Amygdala (tissue), 56 donors: ENCODE measurements at places on chromosomes 7 and 10.

GRCh38 chr7:36404639-36405408 lies 15.2 kb downstream of the ANLN start:
- DNase-seq: no peak

DNA sequence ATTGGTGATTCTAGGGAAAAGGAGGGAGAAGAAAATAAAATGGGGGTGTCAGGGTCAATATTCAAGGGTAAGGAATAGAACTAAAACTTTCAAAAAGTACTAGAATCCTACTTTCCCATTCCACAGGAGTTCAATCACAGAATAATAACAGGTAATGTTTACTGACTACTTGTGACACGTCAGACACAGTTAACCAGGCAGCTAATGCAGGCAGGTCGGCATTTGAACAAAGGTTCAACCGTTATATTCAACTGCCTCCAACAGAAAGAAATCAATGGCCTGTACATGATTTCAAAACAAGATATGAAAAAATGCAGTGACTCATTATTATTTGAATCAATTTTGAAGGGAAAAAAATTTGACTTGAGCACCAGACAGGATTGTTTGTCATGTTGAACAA lies 3.1 kb downstream of the ASB15 start:
- DNase-seq: no peak

DNA sequence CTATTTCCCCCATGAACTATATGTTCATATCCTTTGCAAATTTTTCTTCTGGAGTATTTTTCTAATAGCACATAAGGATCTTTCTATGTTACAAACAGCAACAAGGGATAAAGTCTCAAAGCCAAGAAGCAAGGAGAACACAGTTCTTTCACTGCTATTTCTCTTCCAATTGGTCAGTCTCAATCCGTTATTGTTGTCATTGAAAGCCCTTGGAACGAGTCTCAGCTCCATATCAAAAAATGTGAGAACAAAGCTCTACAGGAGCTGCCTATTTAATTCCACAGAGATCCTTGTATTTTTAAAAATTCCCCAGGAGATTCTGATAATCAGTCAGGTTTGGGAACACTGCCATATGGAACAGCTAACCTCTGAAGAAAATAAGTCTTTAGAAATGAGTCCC lies 15.7 kb downstream of the SLC35B4 start:
- DNase-seq: no peak

GRCh38 chr7:79091661-79092060 lies 361.8 kb downstream of the MAGI2 start:
- DNase-seq: no peak

DNA sequence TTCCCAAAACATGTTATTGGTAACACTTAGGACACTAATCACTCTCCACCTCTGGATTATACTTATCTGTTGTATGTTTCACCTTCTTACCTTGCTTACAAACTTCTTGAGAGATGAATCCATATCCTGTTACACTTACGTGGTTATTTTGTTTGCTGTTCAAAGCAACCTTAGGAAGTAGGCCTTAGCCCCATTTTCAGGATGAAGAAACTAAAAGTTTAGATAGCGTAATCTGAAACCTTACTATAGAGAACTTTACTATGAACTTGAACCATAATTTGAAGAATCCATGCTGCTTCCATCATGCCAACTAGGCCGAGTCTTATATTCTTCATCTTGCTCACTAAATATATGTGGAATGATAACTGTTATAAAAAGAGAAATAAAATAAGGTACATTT lies 4.6 kb downstream of the TES start:
- DNase-seq: no peak

- DNase-seq: no peak
Observed at GRCh38 chr10:101769541-101770180, 6.3 kb downstream of the FGF8 start.

DNA sequence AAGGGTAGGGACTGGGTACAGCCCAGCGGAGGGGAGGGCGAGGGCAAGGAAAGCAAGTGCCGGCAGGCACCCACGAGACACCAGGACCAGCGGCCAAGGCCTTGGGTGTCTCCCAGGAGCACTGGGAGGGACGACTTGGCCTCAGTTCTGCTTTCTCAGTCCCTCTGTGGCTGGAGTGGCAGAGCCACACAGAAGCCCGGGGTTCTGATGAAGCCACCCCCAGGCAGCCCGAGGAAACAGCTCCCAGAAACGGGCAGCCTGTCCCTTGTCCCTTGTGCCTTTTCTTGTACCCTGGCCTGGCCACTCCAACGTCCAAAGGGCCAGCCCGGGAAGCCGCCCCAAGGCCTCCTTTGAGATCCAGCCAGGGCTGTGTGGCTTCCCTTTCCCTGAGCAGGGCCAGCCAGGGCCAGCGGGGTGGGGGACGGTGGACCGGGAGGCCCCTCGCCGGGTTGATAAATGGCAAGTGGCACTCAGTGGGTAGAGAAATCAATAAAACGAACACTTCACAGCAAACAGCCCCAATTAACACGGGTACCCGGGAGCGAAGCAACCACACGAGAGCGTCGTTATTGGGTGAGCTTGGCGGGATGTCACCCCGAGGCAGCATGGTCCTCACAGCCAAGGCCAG lies 69.8 kb upstream of the GNA12 start:
- no peak for DNase-seq

GRCh38 chr7:47358944-47359588 lies 222.8 kb downstream of the TNS3 start:
- DNase-seq: no peak

- DNase-seq: no peak
Observed at GRCh38 chr10:88908194-88908593, 28.1 kb downstream of the STAMBPL1 start.

DNA sequence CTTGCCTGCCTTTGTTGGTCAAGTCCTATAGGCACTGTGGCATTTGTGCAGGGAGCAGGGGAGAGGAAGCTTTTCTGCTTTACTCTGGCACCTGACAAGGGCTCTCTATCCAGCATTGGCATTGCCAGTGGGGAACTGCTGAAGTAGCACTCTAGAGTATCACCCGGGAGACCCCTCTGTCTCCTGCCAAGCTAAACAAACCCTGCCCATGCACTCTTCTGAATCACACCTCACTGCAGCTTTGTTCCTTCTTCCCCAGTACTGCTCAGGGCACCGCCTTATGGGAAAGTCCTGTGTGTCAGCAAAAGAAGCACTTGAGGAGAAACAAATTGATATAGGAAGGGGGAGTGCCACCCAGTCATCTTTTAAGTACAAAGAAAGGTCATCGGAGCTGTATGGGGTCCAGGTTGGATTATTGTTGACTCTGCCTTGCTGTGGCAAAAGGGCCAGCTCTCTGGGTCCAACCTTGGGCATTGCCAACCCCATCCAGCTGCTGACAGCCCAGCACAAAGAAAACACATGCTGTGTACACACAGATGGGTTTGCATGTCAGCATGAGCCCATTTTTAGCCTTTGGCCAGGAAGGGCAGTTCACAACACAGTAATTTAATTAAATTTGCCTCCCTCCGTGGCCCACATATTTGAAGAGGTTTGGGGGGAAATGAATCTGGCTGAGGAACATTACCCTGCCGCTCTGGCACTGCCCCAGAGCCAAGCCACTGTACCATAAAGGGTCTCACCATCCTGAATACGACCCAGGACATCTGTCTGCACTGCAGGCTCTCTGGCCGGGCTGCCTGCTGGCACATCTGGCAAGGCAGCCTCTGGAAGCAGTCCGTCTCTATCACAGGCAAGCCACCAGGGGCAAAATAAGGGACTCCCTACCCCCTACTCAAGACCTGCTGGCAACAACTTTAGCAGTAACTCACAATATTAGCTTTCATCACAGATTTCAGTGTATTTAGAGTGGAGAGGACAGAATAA lies 13.1 kb downstream of the LRRC4 start:
- no peak for DNase-seq

- DNase-seq: no peak
Observed at GRCh38 chr10:33831591-33831990, 497.1 kb upstream of the NRP1 start.

DNA sequence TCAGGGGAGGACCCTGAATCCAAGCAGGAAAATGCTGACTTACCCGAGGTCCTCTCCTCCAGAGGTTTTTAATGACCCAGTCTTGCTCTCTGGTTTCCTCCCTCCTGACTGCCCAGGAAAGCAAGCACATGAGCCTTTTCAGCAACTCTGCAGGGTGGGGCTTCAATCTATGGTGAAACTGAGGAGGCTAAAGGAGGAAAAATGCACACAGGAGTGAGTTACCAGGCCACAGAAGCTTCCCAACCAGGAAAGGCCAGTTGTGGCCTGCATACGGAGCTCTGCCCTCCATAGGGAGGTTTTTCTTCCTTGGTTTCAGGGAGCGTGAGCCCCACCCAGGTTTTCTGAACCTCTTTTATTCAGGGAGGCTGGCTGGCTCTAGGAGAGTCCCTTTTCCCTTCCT lies 14.1 kb upstream of the DLG5 start:
- no peak for DNase-seq

GRCh38 chr7:27145165-27145913 lies 1.9 kb upstream of the HOXA5 start:
- no peak for DNase-seq

DNA sequence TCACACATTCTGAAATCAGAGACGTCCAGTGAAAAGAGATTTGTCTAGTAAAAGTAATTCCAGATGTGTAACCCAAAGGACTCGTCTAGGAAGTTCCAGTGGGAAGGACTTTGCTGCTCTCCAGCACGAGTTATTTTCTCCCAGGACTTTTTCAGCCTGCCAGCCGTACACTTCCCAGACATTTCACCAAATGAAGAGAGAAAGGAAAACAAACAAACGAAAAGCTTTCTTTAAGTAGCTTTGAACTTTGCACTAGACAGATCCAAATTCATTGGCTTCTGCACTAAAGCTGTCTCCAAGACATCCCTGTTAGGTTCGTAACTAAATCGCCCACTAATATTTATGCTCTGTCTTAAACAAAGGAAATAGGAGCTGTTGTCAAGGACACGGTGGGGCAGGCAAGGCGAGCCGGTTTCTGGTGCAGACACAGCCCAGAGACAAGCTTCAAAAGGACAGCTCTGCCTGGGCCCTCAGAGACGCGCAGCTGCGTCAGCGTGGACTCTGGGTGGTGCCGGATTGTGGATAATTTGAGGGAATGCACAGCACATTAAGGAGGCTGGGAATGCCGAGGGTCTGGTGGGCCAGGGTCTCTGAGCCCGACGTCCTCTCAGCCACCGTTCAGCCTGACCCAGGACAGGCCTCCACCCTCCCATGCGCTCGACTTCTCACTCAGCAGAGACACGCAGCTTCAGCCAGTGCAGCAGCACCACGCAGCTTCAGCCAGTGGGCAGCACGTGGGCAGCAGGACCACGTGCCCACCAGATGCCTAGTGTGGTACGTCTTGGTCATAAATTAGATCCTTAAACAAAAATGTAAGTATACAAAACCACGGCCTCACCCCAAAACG lies 64.1 kb upstream of the INSIG1 start:
- no peak for DNase-seq

GRCh38 chr7:41475801-41476459 lies 227.0 kb downstream of the INHBA start:
- DNase-seq: no peak

DNA sequence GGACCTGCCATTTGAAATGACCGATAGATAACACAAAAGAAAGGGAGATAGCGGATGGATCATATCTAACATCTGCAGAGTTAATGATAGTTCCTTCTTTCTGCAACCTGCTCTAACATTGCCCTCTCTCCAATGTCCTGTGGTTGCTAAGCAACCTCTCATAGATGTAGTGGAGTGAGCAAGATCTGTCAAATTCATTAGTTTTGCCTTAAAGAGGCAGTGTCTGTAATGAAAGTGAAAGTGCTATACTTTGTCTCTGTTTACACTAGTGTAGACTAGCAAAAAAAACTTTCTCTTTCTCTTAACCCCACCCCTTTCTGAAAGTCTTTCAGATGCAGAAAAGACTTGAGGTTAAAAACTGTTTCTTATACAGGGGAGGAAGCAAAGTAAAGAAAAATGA lies 1196.9 kb downstream of the SORCS3 start:
- no peak for DNase-seq

DNA sequence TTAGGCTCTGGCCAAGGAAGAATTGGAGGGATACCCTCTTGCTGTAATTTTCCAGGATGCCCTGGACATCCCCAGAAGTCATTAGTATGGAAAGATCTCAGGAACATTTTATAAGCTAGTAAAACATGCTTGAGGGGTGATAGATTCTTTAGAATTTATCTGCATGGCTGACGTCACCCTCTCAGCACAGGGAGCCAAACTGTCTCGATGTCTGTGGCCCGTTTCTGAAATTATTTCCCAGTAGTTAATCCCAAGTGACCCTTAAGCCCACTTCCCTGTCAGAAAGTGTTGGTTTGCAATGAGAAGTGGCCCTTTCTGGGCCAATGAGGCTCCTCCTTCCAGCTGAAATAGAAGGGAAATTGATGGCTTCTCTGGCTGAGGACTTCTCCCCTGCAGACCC lies 184.5 kb upstream of the BMPER start:
- DNase-seq: no peak

DNA sequence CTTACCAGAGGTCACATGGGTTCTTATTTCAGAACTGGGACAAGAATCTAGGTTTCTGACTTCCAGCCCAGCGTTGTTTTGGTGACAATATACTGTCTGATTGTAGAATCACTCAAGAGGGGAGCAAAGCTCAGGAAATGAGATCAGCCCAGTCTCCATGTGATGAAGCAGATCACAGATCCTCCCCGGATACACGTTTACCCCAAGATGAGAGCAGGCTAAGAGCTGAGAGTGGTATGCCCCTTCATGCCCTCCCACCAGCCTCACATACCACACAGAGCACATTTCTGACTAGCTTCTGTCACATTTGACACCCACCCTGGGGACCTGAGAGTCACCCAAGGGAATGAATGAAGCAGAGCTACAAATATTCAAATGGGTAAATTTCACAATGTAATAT lies 27.1 kb upstream of the PRKCQ start:
- no peak for DNase-seq

DNA sequence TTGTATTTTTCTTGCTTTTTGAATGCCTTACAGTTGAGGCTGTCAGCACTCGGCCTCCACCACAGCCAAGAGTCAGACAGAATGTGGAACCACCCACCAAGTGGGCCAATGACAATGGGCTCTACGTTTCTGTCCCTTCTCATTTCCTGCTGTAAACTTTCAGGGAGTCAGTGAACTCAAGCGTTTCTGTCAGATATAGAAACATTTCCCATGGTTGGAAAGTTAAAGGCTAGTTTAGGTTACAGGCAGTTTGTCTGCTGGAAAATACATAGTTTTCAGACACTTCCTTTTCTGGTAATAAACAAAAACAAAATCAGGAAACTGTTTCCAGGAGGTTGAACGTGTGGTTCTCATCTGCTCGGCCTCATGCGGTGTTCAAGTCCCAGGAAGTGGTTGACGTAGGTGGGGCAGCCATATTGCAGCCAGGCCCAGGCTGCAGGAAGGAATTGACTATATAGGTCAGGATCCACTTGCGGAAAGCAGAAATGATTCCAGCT lies 245.1 kb downstream of the CAMK1D start:
- no peak for DNase-seq

DNA sequence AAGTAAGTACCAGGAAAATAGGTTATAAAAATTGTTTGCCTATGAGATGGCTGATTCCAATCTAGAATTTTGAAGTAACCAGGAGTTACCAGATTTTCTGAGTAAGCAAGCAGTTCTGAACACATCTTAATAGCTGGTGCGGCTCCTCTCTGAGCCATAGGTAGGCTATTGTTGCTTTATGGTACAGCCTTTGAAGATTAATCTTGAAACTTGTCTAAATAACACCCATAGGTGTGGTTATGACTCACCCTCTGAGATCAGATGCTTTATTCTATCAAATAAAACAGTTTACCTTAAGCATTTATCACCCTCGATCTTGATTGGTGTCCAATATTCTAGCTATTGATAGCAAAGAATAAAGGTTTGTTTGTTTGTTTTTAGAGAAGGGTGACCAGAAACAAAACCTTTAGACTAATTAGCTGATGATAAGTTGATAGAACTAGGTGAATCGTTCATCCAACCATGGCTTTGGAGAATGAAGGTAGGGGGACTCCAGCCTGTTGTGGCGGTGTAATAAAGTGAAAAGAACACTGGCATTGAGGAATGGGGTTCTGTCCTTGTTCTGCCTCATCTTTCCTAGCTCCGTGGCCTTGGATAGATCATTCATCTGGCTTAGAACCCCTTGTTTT lies 72.2 kb downstream of the VTI1A start:
- no peak for DNase-seq
